ENCODE measurements at places on chromosomes 4 and X.
A peak's percentile ranks its signal among the peaks of the same experiment; 100 is the strongest.

GRCh38 chrX:24925430-24925829, 90.3 kb downstream of the ARX start:
- no peak for DNase-seq

DNA sequence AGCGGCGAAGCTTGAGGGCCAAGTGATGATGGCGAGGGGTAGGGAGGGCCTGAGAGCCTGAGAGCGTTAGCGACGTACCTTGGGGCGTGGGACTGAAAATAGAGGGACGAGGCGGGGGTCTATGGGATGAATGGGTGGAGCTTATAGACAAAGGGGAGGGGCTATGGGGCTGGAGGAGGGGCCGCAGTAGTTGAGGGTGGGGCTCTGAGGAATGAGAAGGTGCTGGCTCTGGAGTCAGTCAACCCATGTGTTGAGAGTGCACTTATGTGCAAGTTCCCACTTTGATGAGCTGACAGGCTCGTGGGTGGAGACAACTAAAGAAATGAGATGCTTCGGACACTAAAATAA, 488 bp downstream of the TBC1D25 start:
- peak; percentile 52 for DNase-seq

DNA sequence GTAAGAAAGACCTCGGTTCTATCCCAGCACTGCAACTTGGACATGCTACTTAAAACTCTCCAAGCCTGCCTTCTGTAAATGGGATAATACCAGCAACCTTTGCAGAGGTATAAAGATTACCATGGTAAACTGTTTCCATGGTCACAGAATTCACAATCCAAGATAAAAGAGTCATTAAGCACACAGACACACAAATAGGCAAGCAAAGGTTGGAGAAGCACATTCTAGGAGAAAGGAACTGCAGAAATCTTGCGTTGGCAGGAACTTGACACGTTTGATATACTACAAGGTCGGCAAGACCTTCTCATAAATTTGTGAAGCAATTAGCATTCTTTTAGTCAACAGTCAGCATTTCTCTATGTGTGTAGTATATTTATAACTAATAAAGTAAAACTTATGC, 12.3 kb upstream of the CHRNA9 start:
- no peak for DNase-seq

DNA sequence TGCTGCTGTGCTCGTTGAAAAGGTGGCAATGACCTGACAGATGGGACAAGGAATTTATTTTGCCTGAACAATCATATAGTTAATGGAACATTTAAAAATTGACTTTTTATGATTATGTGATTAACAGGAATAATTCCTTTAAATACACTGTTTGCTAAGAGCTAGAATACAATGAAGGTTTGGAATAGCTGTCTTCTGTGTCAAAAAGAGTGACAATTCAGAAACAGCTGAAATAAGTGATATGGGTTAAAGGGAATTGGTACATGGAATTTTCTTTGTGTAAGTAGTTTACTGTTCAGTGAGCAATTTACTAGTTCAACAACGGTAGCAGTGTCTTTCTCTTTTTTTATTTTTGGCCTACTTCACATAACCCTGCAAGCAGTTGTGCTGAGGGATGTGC, 1083.5 kb upstream of the GRID2 start:
- no peak for DNase-seq

DNA sequence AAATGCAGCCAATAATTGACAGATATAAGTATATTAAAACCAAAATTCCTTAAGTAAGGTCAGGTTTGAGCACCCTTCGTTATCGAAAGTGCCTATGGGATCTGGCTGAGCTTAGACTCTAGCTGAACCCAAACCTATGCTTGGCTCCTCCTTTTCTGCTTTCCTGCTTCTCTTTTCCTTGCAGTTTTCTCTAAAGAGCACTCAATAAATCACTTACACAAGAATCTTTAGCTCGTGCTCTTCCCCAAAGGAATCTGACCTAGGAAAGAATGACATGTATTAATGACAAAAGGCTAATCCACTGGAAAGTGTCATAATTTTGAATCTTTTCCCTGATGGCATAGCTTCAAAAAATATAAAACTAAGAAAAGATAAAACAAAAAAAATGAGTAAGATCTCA, 282.7 kb downstream of the DKK2 start:
- DNase-seq = no peak

DNA sequence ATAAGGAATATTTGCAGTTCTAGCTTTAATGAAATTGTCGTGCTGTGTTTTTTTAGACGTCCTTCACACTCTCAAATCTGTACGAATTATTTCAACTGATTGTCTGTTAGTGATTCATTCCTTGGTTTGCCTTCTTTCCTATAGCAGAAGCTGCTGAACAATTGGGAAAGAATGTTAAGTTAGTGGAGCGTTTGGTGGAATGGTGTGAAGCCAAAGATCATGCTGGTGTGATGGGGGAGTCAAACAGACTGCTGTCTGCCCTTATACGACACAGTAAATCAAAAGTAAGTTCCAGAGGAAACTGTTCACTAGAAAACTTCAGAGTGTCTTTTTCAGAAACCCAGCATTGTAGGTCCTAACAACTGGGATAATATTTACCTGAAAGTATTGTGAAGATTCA, 159.9 kb downstream of the RAP1GDS1 start:
- no peak for DNase-seq

DNA sequence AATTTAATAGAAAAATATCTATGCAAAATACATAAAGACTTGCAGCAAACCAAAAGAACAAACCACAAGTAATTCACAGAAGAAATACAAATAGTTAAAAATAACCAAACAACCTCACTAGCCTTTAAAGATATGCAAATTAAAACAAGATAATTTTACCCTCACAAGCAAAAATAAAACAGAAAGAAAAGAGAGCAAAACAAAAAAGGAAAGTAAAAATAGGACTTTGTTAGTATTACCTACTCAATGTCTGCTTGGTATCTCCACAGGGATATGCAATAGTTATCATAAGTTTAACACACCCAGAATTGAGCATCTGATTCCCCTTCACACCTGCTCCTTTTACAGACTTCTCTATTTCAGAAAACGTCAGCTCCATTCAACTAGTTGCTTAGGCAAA, 737.5 kb upstream of the MAGEB2 start:
- no peak for DNase-seq

GRCh38 chr4:73675623-73676022, 55.4 kb upstream of the RASSF6 start:
- DNase-seq = no peak

Data from activated naive CD8-positive, alpha-beta T cell treated with anti-CD3 and anti-CD28 coated beads, Interleukin-2, amount 50 U/mL, for 24 hours (primary cell).